A549 treated with GW870086 at 1 μM for 4 hours (cell line): ENCODE measurements at places on chromosomes 3 and 15. TPM values are rescaled to one million over a fixed set of nuclear protein-coding genes. Genes with fewer than 3 reads are reported as not detected.

UBL7 gene
- 36.7 to 42.8 TPM (median 39.6 TPM) in 5 replicates for total RNA-seq

DNAH12 gene
- 0.05 to 0.16 TPM (median 0.08 TPM) in 3 of 5 replicates, not detected in the others for total RNA-seq

MINAR1 gene
- total RNA-seq: 0.39 to 0.64 TPM (median 0.53 TPM) in 5 replicates

CACNA2D2 gene
- total RNA-seq: 0.42 to 0.66 TPM (median 0.53 TPM) in 5 replicates

ARHGAP31 gene
- 0.85 to 1.3 TPM (median 1.3 TPM) in 5 replicates for total RNA-seq

ETFA gene
- total RNA-seq: 227 to 270 TPM (median 255 TPM) in 5 replicates

LRRC34 gene
- total RNA-seq: not detected in 5 replicates

ARHGEF26 gene
- 7.1 to 10.1 TPM (median 8.7 TPM) in 5 replicates for total RNA-seq

CTDSPL gene
- total RNA-seq: 13.1 to 15.9 TPM (median 13.4 TPM) in 5 replicates

NLGN1 gene
- total RNA-seq: not detected in 5 replicates

MAGEL2 gene
- total RNA-seq: not detected in 5 replicates

SPATA12 gene
- 0.25 to 0.44 TPM (median 0.39 TPM) in 5 replicates for total RNA-seq

TF gene
- total RNA-seq: 0.83 to 3.9 TPM (median 1.4 TPM) in 5 replicates

SAXO2 gene
- 1.3 to 2.8 TPM (median 2.1 TPM) in 5 replicates for total RNA-seq

ECE2 gene
- total RNA-seq: not detected in 5 replicates

SLC15A2 gene
- 0.09 to 0.97 TPM (median 0.19 TPM) in 5 replicates for total RNA-seq

KLHDC8B gene
- total RNA-seq: 4.6 to 6.7 TPM (median 4.9 TPM) in 5 replicates

CRABP1 gene
- 1.2 to 2.2 TPM (median 1.5 TPM) in 5 replicates for total RNA-seq

PLA2G4F gene
- total RNA-seq: not detected in 5 replicates

GOLGA6L9 gene
- total RNA-seq: 1.5 to 2.9 TPM (median 2.6 TPM) in 5 replicates

SPTBN5 gene
- total RNA-seq: 0.10 to 0.36 TPM (median 0.16 TPM) in 5 replicates

CHL1 gene
- not detected in 5 replicates for total RNA-seq

SLITRK3 gene
- not detected in 5 replicates for total RNA-seq

EXD1 gene
- total RNA-seq: 0.16 to 0.33 TPM (median 0.27 TPM) in 3 of 5 replicates, not detected in the others

SNURF gene
- 7.5 to 10.4 TPM (median 8.8 TPM) in 5 replicates for total RNA-seq

CCR9 gene
- not detected in 5 replicates for total RNA-seq

PAQR9 gene
- 2.8 to 3.5 TPM (median 3.1 TPM) in 5 replicates for total RNA-seq

PEX11A gene
- total RNA-seq: 8.4 to 10.1 TPM (median 8.8 TPM) in 5 replicates

GOLGA6B gene
- 0.08 TPM in 1 of 5 replicates, not detected in the others for total RNA-seq

GP9 gene
- total RNA-seq: not detected in 5 replicates

TPRG1 gene
- total RNA-seq: 0.23 to 0.37 TPM (median 0.29 TPM) in 5 replicates

GATM gene
- 1.9 to 3.5 TPM (median 2.6 TPM) in 5 replicates for total RNA-seq

LEKR1 gene
- total RNA-seq: 0.78 to 1.4 TPM (median 0.80 TPM) in 5 replicates

ANKRD63 gene
- total RNA-seq: 0.25 to 0.41 TPM (median 0.37 TPM) in 5 replicates

BCHE gene
- total RNA-seq: 0.73 to 1.2 TPM (median 1.0 TPM) in 5 replicates

NMNAT3 gene
- total RNA-seq: 1.2 to 2.3 TPM (median 1.6 TPM) in 5 replicates
